ENCODE measurements at places on chromosomes 3 and 15. TPM values are rescaled to one million over a fixed set of nuclear protein-coding genes. Genes with fewer than 3 reads are reported as not detected.

DNA sequence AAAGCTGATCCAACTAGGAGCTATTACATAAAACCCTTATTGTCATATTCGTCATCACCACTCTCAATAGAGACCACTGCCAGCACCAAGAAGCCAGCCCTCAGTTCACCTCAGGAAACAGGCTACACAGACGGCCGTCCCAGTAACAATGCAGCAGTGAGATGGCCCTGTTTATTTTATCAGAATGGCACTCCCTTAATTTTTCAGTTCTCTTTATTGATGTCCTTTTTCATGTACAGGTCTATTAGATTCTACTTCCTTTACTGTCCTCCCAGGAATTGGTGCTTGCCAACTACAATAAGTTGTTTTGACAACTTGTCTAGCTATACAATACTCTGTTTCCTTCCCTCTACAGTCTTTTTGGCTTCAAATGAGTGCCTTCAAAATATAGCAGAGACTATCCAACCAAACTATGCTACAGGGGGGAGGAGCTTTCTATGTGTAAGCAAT, 272.5 kb downstream of the ZBTB20 start:
- no peak for DNase-seq

DNA sequence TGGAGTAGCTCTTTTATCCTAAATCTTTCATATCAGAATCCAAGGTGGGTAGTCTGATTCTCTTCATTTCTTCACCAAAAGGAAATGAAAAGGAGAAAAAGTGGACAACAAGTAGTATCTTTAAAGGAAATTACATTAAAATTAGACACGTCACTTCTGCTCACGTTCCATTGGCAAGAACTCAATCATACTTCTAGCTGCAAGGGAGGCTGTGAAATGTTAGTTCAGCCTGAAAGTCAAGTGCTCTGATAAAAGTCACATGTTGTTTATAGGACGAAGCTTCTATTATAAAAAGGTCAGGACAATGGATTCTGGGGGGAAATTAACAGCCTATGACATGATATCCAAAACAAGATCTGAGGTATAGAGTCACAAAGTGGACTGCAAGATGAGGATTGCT, 164.6 kb upstream of the MCTP2 start:
- no peak for DNase-seq

The ACOX2 gene
- total RNA-seq = 22.4 TPM

- DNase-seq = no peak
Measured at GRCh38 chr3:119571230-119571629, 8.1 kb upstream of the ADPRH start.

The SERINC4 gene
- total RNA-seq = 0.44 TPM

- DNase-seq = no peak
Measured at GRCh38 chr15:70112074-70112395, 14.3 kb upstream of the TLE3 start.

The GAP43 gene
- 0.54 TPM for total RNA-seq

The P3H2 gene
- 14.6 TPM for total RNA-seq

The GUCA1C gene
- not detected for total RNA-seq

GRCh38 chr3:192082730-192083660, 622.0 kb downstream of the PYDC2 start:
- DNase-seq = no peak

DNA sequence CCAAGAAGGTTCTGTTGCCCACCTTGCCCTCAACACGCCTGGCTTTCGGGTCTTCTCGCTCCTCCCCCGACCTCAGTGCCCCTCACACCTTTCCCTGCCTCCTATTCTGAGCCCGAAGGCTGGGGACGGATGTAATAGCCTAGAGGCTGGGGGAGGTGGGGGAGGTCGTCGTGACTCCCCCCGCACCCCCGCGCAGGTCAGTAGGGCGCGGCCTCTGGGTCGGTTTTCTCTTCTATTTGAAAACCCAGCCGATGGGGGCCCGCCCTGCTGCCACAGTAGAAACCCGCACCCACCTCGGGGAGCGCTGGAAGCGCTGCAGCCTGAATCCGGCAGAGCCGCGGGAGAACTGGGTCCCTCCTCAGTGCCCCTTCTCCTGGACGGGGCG, 1.0 kb upstream of the RBPMS2 start:
- no peak for DNase-seq

GRCh38 chr3:175646865-175647264, 787.7 kb downstream of the NAALADL2 start:
- no peak for DNase-seq

DNA sequence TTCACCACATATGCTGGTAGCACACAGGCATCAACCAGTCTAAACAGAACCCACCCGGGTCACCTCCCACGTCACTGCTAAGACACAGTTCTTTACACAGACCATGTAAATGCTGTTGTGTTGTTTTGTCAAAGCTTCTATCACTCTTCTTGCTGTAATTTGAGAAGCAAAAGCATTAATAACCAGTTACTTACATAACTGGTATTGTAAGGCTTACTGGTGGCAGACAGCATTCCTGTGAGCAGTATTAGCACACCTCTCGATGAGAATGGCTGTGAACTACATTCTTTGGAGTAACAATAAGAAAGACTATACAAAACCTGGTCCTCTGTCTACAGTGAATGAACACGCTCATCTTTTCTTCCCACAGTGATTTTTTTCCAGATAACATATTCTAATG, 479.2 kb downstream of the LPP start:
- no peak for DNase-seq

The ANKUB1 gene
- not detected for total RNA-seq

DNA sequence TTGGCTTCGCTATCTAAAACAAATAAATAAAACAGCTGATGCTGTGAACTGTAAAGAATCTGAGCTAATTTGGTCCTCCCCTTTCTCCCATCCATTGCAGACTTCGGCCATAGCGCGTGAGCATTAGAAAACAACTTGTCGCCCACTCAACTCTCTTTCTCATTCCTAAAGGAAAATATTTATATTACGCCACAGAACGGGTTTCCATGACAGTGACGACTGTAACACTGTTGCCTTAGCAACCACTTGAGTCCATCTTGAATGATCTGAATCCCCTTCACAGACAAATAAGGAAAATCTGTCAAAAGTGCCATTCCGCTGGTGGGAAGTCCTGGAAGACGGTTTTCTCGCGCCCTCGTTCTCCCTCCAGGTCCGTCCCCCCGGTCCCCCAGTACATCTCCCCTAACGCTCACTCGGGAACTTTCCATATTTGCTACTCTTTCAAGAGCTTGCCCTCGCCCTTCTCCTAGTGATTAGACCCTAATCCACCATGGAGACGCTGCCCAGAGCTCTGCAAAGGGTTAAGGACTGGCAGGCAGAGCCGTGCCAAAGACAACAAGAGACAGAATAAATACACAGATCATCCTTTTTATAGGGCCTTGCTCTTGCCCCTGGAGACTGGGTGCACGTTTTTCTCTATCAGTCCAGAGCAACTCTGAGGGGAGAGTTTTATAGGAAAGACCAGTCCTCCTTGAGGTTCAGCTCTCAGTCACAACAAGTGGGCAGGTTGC, 50.5 kb downstream of the CRYGS start:
- DNase-seq = no peak

GRCh38 chr3:42410370-42411131, at the start of gene LYZL4:
TSS of gene LYZL4 (minus strand) at chr3:42410610. CDS start at chr3:42407251, 3,359 bp downstream.
- no peak for DNase-seq

GRCh38 chr3:64056606-64057180, 33.4 kb upstream of the PSMD6 start:
- DNase-seq = no peak

DNA sequence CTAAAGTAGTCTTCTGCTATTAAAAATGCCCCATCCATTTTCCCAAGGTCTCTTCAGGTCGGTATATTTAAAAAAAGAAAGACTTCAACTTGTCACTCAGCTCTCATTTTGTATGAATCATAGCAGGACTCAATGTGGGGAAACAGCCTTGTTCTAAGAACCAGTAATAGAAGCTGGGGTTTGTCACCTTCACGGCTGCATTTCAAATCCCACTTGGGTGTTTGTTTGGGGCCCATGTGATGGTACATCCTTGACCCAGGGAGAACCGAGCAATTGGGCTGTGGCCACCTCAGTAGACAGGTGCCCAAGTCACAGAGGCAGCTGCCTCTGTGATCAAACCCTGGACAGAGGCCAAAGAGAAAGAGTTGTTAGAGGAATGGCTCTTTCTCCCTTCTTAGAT, 70.3 kb upstream of the ARL8B start:
- DNase-seq = no peak

The ALDH1A2 gene
- 2.5 TPM for total RNA-seq

The SI gene
- total RNA-seq = 66.1 TPM

- DNase-seq = no peak
Measured at GRCh38 chr3:28905798-28906197, 375.1 kb upstream of the RBMS3 start.

The MAGEL2 gene
- 0.10 TPM for total RNA-seq

GRCh38 chr3:99674086-99674789, 35.8 kb downstream of the COL8A1 start:
- DNase-seq = no peak

- DNase-seq = no peak
Measured at GRCh38 chr15:60340207-60340921, 57.4 kb downstream of the ANXA2 start.

DNA sequence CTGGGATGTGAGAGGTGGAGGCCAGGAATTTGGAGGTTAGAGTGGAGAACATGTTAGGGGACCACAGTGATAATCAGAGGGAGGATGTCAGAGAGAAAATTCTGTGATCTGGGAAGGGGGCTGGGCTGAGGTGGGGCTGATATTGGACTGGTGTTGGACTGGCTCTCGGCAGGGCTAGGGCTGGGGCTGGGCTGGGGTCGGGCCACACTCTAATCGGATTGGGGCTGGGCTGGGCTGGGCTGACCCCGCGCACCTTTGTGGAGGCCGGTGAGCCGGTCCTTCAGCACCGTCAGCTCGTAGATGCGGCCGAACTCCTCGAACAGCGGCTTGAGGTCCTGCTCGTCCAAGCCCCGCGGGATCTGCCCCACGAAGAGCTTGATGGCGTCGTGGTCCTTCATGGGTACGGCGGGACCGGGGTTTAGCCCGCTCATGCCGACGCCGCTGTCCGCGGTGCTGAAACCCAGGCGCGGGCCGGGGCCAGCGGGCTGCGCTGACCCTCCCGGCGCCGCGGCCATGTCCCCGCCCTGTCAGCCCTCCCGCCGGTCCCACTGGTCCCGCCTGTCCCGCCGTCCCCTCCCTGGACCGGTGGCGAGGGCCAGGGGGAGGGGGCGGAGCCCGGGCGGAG, 485 bp downstream of the CELF6 start:
- DNase-seq = peak; percentile 60

DNA sequence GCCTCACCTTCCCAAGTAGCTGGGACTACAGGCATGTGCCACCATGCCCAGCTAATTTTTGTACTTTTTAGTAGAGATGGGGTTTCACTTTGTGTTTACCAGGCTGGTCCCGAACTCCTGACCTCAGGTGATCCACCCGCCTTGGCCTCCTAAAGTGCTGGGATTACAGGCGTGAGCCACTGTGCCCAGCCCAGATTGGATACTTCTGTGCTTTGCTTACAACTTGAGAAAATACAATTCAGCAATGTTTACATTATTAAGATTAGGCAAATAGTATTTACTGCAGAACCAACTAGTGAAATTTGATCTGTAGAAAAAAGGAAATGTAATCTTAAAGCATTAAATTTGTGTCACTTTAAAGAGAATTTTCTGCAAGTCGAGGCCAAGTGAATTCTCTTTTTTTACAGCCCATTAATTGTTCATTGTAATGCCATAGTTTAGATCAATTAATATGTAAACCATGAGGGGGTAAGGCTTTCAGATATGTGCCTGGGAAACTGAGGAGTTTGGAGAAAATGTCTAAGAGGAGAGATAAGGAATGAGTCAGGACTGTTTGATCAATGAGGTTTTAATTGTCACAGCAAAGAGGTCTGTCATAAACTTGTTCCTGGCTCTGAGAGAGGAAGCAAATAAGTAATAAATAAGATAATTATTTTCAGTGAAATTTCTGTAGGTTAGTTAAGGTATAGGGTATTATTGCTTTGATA, 15.3 kb downstream of the PYDC2 start:
- no peak for DNase-seq

DNA sequence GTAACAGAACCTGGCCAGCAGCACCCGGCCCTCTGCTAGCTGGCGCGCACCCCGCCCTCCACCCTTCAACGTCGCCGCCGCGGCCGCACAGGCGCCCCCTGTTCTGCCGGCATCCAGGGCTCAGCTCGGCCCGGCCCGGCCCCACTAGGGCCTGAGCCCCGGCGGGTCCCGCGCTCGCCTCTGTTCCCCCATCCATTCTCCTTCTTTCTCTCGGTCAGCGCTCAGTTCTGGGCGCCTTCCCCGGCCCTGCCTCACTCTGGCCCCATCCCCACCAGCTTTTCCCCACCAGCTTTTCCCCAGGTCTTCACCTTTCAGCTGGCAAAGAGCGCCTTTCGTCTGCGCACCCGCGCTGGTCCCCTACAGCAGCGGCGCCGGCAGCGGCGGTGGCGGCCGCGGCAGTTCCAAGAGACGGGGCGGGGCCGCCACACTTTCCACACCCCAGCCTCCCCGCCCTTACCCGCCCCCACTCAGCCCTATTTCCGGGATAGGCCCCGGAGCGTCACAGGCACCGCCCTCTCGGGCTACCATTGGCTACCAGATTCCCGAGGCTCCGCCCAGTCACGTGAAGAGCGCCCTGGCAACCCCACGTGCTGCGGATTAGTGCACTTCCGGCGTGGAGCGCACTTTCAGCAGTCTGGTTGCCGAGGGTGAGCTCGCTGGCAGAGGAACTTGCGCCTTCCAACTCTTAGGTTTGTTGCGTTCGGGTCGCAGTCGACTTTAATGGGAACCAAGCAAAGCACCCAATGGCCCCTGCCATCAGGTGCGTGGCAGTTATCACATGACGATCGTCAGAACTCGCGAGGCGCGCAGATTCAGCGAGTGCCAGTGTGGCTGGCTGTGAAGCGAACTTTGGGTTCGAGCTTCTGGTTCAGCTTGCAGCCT, at the start of gene EIF5A2:
EIF5A2 (minus strand) TSS at position 403 of the 882 bp plus-strand sequence. CDS start 831 bp downstream, outside the sequence.
- DNase-seq = peak; percentile 96

The SPATA16 gene
- not detected for total RNA-seq

GRCh38 chr3:171168086-171168485, 141.6 kb upstream of the SLC2A2 start:
- DNase-seq = peak; percentile 41

GRCh38 chr3:161946443-161946960, 449.9 kb downstream of the OTOL1 start:
- no peak for DNase-seq

The CPEB1 gene
- 1.4 TPM for total RNA-seq

GRCh38 chr15:76932135-76932966, 802 bp downstream of the RCN2 start:
- no peak for DNase-seq

DNA sequence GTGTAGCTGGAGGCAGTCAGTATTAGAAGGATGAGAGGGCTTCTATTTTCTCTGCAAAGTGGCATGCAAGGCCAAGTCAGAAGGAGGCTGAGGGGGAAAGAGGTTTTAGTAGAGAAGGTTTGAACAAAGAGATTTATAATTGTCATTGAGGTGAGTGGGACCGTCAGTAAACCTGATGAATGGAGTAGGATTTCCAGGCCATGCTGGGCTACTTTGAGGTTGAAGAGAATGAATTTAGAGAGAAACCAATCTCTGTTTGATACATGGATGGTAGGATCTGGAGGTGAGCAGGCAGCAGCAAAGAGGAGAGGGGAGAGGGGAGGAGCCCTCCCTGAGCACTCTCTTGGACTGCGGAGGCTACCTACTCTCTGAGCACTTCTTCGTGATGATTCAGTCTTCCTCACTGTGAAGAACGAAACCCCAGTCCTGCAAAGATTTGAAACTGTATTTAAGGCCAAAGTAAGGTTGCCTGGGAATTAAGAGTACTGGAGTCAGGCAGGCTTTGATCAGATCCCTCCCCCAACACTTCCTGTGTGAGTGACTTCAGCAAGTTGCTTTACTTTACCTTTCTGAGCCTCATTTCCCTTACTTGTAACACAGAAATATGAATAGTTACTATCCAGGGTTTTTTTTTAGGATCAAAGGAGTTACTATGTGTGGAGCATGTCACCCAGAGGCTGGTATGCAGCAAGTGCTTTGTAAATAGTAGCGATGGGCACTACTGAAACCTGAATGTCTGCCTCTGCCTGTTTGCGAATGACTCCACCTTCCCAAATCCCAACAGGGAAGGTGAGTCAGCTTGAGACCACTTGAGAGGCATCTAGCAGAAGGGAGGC, 75.8 kb downstream of the RPL39L start:
- no peak for DNase-seq
